ENCODE measurements at places on chromosomes 7 and 10. TPM values are rescaled to one million over a fixed set of nuclear protein-coding genes. Genes with fewer than 3 reads are reported as not detected.

- peaks cover 5% of the 10 kb centered on the region for H3K4me1 ChIP-seq
- H3K4me3 ChIP-seq = no peak overlapping the region
- no peak overlapping the region for H3K27ac ChIP-seq
Observed at GRCh38 chr10:133324857-133325260, 11.8 kb downstream of the CALY start.

GRCh38 chr7:41205600-41205999, 497.3 kb downstream of the INHBA start:
- no peak overlapping the region for H3K4me3 ChIP-seq
- H3K27me3 ChIP-seq = no peaks in the 10 kb centered on the region
- H3K27ac ChIP-seq = no peak overlapping the region
- no peaks in the 10 kb centered on the region for H3K4me1 ChIP-seq
- no peaks in the 10 kb centered on the region for H3K36me3 ChIP-seq

DNA sequence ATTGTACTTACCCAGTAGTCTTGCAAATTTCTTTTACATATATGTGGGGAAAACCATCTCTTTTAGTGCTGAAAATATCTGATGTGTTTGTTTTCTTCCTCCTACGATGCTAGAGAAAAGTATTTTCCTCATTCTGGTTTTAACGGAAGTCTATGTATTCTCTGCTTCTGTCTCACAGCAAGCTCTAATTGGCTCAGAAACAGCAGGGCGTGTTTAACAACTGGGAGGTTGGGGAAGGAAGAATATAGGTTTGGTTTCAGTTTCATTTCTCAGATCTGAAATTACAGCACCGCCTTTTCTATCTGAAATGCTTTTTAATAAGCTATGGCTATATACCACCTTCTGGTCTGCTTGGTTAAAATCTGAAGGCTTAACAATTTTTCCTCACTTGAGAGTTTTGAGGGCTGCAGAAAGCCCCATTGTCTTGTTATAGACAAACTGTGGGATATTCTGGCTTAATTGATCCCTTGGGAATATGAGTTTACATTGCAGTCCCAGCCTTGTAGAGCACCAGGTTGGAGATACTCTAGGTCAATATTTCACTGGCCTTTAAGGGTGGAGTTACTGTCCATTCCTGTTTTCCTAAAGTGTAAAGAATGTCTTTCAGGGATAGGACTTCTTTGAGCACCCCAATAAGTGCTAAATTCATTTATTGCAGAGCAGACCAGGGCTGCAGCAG, at the start of gene SAMD9:
Gene SAMD9, minus strand, starts transcription at position 128 of the 679 bp plus-strand sequence. CDS start 11,882 bp downstream, outside the sequence.
- H3K4me1 ChIP-seq = peaks cover 46% of the 10 kb centered on the region
- H3K4me3 ChIP-seq = peak within 1 kb of the TSS; percentile 78
- no peaks in the 10 kb centered on the region for H3K27me3 ChIP-seq
- H3K27ac ChIP-seq = peak within 1 kb of the TSS; percentile 92
- peak; percentile 95 for DNase-seq

DNA sequence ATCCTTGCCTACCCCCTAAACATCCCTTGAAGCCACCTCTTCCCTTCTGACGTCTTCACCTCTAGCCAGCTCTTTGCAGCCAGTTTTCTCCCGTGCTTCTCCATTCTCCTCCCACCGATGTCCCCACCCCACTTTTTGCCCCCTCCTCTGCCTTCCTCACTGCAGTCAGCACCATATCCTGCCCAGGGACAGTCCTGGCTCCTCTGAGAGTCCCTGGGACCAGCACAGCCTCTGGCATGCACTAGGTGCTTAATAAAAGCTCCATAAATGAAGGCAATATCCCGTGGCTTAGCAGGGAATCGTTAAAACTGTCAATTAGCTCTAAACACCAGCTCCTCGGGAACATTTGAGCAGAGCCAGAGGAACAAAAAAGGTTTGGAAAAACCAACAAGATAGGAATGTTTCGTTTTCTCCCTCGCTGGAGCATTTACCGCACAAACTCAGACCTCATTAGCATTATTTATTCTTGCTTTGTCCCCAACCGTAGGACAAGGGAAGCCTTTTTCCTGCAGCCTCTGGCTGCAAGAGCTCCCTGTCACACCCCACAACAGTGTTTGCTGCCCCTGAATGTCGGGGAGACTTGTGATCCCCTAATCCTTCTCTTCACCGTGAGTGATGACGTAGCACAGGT, 16.1 kb downstream of the MYL10 start:
- no peak overlapping the region for H3K27ac ChIP-seq
- H3K27me3 ChIP-seq = no peaks in the 10 kb centered on the region
- H3K4me1 ChIP-seq = peaks cover 9% of the 10 kb centered on the region
- no peak for DNase-seq
- H3K36me3 ChIP-seq = no peaks in the 10 kb centered on the region

DNA sequence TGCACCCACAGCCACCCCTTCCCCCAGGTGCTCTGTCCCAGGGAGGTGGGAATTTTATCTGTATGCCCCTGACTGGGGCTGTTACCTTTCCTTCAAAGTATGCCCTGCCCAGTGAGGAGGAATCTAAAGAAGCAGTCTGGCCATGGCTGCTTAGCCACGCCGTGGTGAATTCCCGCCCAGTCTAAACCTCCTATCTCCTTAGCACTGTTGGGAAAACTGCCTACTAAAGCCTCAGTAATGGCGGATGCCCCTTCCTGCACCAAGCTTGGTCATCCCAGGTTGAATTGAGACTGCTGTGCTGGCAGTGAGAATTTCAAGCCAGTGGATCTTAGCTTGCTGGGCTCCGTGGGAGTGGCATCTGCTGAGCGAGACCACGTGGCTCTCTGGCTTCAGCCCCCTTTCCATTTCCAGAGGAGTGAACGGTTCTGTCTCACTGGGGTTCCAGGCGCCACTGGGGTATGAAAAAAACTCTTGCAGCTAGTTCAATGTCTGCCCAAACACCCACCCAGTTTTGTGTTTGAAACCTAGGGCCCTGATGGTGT, 87.2 kb downstream of the ABCC2 start:
- no peak for DNase-seq
- H3K36me3 ChIP-seq = peaks cover 5% of the 10 kb centered on the region
- no peak overlapping the region for H3K4me3 ChIP-seq
- H3K27me3 ChIP-seq = no peaks in the 10 kb centered on the region

MRLN gene
- not detected for polyA plus RNA-seq

DNA sequence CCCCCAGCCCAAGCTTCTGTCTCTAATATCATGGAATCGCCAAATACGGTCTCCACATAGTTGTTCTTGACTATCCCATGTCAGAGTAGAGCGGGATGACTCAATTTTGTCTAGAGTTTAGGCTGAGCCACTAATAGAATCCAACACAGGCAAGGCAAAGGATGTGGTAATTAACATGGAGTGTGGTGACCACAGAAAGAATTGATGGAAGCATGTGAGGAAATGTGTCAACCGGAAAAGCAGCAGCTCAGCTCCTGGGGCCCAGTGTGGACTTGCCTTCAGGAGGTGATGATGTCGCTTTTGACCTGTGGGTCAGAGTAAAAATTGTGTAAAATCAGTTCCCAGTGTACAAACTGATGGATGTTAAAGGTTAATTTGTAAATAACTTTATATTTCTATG, 139.3 kb upstream of the KLF6 start:
- no peaks in the 10 kb centered on the region for H3K36me3 ChIP-seq
- DNase-seq = peak; percentile 93
- H3K27me3 ChIP-seq = no peaks in the 10 kb centered on the region
- H3K4me3 ChIP-seq = no peak overlapping the region
- H3K27ac ChIP-seq = peak overlapping the region; percentile 50

ODAD2 gene
- polyA plus RNA-seq = 1.7 TPM

ANKRD1 gene
- polyA plus RNA-seq = 3.7 TPM

- no peaks in the 10 kb centered on the region for H3K27me3 ChIP-seq
- no peaks in the 10 kb centered on the region for H3K36me3 ChIP-seq
- H3K27ac ChIP-seq = peak overlapping the region; percentile 71
- DNase-seq = peak; percentile 75
Observed at GRCh38 chr10:117699436-117700075, 157.0 kb downstream of the EMX2 start.

DNA sequence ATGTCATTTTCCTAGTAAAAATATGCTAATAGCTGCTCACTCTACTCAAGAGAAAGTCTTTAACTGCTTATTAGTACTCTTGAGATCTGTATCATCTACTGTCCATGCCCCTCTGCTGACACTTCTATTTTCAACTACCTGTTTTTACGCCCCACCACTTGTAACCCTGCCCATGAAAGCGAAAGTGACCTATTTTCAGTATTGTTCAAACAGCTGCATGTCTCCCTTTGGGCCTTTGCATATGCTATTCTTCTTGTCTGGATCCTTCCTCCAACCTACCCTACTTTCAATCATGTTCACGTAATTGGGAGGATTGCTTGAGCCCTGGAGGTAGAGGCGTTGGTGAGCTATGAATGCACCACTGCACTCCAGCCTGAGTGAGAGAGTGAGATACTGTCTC, 1481.3 kb downstream of the GATA3 start:
- H3K36me3 ChIP-seq = no peaks in the 10 kb centered on the region
- no peak for DNase-seq
- H3K27ac ChIP-seq = no peak overlapping the region

SGPL1 gene
- polyA plus RNA-seq = 19.8 TPM

- DNase-seq = no peak
- H3K27ac ChIP-seq = no peak overlapping the region
- no peaks in the 10 kb centered on the region for H3K36me3 ChIP-seq
- H3K27me3 ChIP-seq = no peaks in the 10 kb centered on the region
- H3K4me3 ChIP-seq = no peak overlapping the region
- H3K4me1 ChIP-seq = 0 out of 2 replicates have a peak, but pooled peaks cover 3% of the 10 kb centered on the region
Observed at GRCh38 chr7:133662830-133663229, 410.0 kb downstream of the EXOC4 start.

Measured in GM23248 (cell line).